ENCODE measurements at places on chromosomes 5 and 9. TPM values are rescaled to one million over a fixed set of nuclear protein-coding genes. Genes with fewer than 3 reads are reported as not detected.

The PCSK1 gene
- total RNA-seq, result not detected

The CATSPER3 gene
- 0.13 TPM for total RNA-seq

The SH3GL2 gene
- 3.5 TPM for total RNA-seq

The TXNDC8 gene
- not detected for total RNA-seq

The MYOZ3 gene
- total RNA-seq, result 4.6 TPM

The PCDHB16 gene
- total RNA-seq, result 0.92 TPM

The TMEM252 gene
- not detected for total RNA-seq

The C8G gene
- total RNA-seq, result not detected

The HTR4 gene
- not detected for total RNA-seq

The C9orf153 gene
- total RNA-seq, result not detected

DNA sequence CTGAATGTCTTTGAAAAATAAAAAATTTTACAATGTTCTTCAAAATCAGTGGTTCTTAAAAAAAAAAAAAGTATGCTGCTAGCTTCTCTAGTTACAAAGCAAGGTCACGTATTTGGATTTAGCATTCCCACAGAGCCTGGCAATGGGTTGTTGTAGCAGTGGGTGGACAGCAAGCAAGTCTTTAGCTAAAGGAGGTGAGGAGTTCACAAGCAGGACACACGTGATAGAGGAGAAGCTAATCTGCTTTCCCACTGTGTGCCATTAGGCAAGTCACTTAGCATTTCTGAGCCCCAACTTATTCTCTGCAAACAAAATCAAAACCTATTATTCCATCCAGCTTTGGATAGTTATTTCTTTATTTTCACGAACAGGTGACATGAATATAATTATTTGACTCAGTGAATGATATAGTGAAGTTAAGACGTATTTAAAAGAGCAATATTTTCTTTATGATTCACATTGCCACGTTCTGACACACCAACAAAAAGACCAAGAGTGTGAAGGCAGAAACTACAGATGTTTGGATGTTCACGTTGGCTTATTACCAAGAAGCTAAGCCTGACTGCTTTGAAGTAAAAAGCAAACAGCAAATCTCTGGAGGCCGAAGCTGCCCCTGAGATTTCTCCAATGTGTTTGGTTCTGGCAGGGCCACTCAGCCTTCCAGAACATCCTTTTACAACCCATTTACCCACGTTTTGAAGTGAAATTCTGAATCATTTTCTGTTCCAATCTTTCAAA is 612.1 kb upstream of the CDH6 start:
- DNase-seq, result no peak

DNA sequence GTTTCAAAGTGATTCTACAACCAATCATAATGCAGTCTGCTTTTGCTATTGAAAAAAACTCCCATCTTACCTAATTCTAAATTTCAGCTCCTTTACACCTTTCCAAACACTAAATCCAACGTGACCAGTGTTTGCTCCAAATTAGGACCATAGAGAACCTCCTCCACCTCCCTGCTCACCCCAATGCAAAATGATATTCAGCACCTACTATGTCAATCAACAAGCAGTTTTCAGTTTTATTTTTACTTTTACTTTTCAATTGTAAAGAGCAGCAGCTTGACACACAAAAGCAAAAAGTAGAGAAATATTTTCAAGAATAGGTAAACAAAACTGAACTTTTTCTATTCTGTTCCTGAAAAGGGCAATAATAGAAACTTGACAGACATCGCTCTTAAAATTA is 3.4 kb downstream of the FAM13B start:
- no peak for DNase-seq

DNA sequence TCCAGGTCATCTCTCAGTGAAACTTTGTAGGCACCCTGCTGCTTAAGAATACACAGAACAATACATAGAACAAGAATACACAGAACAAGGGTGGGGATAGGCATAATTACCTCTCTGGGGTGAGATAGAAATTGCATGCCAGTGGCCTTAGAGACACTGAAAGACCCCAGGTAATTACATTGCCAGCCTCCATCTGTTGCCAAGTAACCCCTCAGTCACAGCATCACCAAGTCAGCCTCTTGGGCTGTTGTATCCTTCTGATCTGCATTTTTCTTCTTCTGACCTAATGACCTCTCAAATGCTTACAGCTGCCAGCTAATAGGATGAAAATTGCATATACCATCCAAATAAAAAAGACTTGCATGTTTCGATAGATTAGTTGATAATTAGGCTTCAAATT is 167.7 kb downstream of the GRIA1 start:
- DNase-seq, result no peak

DNA sequence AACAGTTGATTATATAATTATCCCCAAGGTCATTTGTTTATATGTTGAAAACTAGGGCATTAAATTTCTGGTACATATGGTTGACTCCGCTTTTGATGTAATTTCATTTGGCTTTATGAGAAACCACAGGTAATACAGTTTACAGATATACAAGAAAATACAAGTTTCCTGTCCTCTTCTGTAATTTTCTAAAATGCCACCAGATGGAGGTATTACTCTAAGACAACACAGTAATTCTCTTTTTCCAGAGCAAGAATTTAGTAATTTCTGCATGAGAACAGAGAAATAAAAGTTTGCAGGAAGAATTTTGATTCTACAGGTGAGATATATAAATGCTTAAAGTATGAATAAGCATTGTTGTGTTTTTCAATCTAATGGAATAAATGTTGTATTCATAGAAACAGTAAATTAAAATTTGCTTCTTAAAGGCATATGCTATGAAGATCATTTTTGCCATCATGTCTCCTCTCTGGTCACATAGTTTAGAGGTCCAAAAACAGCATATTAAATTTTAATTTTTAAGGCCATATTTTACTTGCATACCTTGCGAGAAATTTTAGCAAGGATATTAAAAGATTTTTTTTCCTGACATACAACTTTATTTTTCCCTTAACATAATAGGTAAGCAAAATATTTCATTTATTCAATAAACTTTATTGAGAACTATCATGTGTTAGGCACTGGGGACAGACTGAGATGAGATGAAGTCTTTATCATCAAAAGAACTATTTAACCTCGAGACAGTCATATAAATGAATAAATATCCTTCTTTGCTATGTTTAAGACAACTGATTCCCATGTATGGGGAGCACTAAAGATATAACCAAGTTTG is 22.7 kb downstream of the CHD1 start:
- no peak for DNase-seq

- no peak for DNase-seq
Measured at GRCh38 chr9:104835161-104835560, 71.2 kb downstream of the NIPSNAP3B start.

GRCh38 chr9:69745716-69746437 is 13.9 kb downstream of the PTAR1 start:
- DNase-seq, result no peak

DNA sequence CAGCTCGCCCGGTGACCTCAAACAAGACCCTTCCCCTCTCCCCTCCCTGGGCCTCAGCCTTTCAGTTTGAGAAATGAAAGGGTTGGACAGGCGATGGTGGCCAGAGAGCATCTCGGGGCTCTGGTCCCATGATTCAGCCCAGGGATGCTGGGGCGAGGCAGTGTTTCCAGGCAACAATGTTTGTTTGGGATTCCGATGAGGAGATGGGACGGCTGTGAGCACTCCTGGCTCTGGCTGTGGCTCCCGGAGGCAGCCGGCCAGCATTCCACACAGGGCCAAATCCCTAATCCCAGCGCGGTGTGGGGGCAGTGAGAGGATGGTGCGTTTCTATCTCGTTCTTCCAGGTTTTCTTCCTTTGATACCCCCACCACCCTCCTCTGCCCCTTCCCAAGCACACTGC is 66.0 kb downstream of the HMCN2 start:
- no peak for DNase-seq

DNA sequence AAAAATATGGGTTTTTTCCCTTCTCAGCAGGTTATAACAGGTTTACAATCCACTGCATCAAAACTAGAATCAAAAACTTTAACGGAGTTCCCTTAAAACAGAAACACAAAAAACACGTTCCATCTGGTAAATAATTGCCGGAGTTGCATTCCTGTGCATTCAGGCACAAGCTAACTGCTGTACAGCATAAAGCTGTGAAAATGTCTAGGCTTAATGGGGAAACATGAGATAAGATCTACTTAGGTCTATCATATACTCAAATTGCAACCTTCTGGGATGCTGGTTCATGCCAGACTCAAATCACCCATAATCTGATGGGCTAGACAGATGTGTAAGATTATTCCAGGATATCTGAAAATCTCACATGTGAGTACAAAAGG is 265.3 kb downstream of the DOCK8 start:
- peak; percentile 73 for DNase-seq

DNA sequence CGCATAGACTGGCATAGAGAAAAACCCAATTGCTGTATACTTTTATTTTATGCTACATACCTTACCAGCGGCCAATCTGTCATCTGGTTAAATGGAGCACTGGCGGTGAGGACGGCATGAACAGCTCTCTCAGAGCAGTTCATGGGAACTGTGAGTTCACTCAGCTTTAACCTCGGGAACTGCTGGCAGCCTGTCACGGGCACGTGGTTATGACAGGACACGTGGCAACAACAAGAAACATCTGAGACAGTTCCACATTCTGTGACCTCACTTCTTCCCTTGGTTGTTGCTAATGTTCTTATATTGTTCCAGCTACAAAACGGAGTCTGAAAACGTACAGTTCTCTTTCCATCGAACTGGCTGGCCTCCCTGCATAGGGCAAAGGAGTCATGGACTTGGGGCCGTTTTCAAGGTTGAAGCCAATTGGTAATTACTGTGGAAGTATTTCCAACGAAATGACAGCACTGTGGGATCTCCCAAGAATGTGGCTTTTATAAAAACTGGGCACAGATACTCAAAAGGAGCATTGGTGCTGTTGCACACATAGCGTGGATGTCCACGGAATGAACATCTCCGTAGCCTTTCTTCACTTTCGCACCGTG is 246.3 kb upstream of the DAP start:
- no peak for DNase-seq

DNA sequence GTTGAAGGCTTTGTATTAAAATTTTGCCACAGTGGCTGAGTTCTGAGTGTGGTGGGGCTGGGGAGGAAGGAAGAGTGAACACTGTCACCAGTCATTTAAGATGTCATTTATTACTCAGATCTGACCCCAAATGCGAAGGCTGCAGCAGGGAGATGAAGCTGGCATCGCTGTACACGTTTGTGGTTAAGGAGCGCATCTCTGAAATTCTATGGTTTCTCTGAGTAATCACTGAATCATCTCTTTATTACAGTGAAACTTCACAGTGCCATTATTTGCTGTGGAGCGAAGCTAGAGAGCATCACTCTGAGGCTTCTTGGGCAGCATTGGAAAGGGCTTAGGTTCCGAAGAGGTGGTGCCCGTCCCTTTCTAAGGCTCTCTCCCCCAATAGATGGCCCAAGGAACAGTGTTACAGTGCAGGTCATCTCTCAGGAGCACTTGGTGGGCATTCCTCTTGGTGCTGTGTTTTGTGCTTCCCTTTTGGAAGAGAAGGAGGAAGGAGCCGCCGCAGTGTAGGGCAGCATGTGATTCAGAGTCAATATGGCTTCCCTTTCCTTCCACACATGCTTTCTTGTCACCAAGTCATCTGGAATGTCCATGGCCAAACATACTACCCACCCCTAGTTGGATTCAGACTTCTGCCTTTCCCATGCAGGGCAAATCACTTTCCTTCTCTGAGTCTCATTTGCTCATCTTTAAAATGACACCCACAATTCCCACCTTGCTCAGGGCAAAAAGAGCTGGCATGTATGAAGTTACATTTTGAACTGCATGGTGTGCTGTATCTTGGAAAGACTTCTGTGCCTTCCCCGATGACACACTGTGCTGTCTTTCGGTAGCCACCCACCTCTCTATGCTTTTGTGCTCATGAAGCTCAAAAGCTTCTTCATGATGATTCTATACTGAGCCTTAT is 9.3 kb upstream of the TEX48 start:
- DNase-seq, result peak; percentile 86

- DNase-seq, result no peak
Measured at GRCh38 chr9:92727716-92728700, 36.6 kb downstream of the BICD2 start.

DNA sequence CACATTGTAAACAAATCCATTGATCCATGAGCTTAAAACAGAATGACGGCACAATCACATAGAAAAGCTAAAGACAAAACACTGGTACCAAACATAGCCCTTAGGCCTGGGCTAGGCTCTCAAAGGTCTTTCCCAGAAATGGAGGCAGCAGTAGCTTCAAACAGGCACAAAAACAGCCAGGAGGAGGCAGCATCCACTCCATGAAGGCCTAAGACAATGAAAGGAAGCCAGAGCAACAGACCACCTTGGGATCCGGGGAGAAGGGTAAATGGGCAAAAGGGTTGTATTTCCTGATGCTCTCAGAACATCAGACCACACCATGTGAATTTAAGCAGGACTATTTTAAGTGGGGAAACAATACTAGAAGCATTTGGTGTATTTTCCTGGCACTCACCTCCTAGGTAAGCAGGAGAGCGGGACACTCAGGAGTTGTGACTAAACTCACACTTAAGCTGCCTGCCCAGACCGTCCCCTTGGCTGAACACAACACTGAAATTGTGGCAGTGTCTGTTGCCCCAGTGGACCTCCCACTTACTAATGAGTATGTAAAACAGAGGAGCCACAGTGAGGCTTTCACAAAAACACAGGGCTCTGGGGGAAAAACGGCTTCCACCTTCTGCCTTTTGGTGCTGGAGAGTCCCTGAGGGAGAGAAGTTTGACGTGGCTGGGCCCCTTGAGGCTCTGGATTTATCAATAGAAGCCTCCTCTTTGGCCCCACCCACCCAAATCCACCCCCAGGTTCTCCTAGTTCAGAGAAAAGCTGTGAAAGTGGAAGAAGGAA is 11.9 kb downstream of the GNPDA1 start:
- no peak for DNase-seq

- DNase-seq, result no peak
Measured at GRCh38 chr5:139293202-139293506, 386 bp upstream of the MATR3 start.

GRCh38 chr5:156414391-156414790 is 87.4 kb downstream of the SGCD start:
- no peak for DNase-seq

GRCh38 chr5:129459777-129460671 is at the start of gene ADAMTS19:
TSS of gene ADAMTS19 (plus strand) at chr5:129460298. CDS start at chr5:129460392, 94 bp downstream.
- no peak for DNase-seq

All from kidney epithelial cell (primary cell).